GM23338 (cell line): ENCODE measurements at places on chromosomes 3 and 15. TPM values are rescaled to one million over a fixed set of nuclear protein-coding genes. Genes with fewer than 3 reads are reported as not detected.

PRSS50 gene
- total RNA-seq, result 1.4 and 1.5 TPM in 2 replicates

GOLGA8S gene
- not detected in 2 replicates for total RNA-seq

GRCh38 chr15:63473749-63473998 lies 30.7 kb upstream of the USP3 start:
- no peak for DNase-seq

GRCh38 chr3:173411375-173411973 lies 13.9 kb downstream of the NLGN1 start:
- peak; percentile 37 for DNase-seq

GRCh38 chr15:71883447-71883846 lies 73.1 kb downstream of the NR2E3 start:
- no peak for DNase-seq

DNA sequence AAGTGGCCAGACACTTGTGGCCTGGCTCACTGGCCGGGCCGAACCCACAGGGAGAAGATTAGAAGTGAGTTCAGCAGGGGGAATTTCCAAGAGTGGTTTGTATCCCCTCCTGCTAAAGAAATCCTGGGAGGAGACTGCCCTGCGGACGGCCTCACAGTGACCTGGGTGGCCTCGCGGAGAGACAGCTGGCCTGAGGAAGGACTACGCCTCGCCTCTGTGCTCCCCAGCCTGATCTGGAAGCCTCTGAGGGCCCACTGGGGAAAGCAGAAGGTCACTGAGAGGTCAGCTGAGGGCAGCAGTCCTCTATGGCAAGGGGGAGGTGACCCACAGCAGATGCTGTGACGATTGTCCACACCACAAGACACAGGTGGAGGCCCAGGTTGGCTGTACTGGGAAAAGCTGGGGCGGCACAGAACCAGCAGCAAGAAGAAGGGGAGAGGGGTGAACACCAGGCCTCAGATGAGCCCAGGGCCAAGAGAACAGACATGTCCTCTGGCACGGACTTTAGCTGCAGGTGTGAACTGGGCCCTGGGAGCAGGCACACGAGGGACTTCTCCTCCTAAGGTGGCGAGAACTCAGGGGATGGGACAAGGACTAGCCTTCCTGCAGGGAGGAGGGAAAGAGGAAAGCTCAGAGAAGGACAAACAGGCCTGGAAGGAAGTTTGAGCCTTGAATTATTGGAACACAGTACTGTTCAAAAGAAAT lies 37.2 kb upstream of the DLG1 start:
- DNase-seq, result no peak

DNA sequence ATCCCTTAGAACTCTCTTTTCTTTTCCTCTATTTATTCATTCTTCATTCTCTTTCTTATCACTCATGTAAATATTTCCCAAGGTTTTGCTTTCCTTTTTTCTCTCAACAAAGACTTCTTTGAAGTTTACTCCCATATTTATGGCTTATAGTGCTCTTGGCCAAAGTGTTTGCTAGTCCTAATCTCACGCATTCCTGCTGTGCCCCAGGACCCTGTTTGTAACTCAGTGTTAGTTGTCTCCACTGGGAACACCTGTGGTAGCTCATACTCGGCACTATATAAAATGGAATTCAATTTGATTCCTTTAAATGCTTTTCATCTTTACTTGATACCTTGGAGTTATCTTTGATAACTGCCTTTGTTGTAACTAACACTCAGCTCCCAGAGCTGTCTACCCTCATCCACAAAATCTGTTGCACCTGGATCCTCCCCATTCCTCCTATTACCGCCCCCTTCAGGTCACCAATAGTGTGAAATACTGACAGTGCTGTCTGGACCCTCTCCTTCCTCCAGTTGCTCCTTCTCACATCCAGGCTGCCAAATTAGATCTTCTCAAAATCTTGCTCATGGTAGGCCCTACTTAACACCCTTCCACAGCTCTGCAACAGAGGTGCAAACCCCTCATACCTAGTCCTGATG lies 76.8 kb downstream of the TIGIT start:
- DNase-seq, result peak; percentile 75
